ENCODE measurements at places on chromosomes 3 and 15. TPM values are rescaled to one million over a fixed set of nuclear protein-coding genes. Genes with fewer than 3 reads are reported as not detected.
A peak's percentile ranks its signal among the peaks of the same experiment; 100 is the strongest.

DNA sequence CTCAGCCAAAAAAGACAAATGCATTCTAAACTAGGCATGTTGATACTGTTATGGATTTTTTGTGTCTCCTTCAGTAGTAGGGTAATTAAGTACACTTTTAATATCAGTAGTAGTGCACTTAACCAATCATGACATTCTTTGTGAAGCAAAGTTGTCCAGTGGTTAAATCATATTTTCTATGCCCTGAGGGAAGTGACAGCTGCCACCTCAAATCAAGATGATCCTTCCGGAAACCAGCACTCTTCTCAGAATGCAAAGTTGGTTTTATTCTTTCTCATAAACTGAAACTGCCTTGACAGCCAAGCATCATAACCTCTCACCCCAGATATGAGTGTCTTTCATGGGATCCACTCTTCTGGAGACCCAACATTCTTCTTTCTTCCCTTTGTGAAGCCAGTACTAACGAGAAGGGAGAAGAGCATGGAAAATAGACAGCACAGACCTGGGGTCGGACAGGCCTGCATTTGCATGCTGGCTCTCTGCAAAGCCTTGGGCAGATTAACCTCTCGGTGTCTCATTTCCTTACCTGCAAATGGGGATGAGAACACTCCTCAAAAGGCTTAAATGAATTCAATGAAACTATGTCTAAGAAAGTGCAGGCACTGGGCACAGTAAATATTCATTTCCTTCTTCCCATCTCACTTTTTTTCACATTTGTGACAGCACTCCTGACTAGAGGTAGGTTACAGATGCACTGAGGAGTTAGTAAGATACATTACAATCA, 13.2 kb downstream of the AAGAB start:
- DNase-seq: no peak

Gene PLSCR2
- 0.61 TPM for polyA plus RNA-seq

GRCh38 chr15:78311292-78311691, 11.9 kb upstream of the SKIC8 start:
- DNase-seq: no peak

DNA sequence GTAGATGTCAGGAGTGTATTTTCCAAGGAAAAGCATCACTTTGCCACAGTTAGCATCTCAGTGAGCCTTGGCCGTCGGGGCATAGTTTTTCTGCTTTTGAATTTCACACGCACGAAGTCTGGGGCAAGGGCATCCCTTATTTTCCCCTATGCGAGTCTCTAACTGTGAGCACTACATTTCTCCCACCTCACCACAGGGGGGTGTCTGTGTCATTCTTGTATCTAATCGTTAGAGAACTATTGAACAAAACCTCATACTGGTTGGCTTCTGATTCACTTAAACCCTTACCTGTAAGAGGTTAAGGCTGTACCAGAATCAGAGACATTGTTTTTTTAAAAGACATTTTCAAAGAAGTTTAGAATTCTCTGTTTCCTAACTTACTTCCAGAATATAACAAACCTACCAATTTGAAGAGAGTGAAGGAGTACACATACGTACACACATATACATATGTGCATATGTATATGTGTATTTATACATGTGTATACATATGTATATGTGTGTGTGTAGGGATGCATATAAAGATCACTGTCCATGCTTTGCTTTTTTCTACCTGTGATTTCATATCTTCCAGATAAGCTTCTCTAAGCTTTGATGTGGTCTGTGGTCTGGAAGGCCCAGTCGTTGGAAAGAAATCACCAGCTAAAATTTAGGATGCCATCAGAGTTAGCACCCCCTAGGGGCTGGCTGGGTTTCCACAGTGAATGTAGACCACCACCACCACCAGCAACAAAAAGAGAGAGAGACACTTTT, 49.4 kb downstream of the MYZAP start:
- no peak for DNase-seq

- no peak for DNase-seq
Observed at GRCh38 chr3:189419038-189419437, 212.2 kb upstream of the TP63 start.

DNA sequence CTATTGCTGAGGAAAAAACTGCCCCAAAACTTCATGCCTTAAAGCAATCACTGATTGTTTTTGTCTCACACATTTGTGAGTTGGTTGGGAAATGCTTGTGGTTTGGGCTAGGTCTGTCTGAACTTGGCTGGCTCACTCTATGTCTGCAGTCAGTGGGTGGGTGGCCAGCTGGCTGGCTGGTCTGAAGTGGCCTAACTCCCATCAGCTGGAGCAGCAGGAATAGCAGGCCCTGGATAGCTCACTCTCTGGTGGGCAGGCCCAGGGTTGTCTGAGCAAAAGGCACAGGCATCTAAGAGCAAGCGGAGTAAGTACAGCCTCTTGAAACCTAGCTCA, 37.7 kb upstream of the PRR20G start:
- no peak for DNase-seq

Gene CELSR3
- 1.0 TPM for polyA plus RNA-seq

DNA sequence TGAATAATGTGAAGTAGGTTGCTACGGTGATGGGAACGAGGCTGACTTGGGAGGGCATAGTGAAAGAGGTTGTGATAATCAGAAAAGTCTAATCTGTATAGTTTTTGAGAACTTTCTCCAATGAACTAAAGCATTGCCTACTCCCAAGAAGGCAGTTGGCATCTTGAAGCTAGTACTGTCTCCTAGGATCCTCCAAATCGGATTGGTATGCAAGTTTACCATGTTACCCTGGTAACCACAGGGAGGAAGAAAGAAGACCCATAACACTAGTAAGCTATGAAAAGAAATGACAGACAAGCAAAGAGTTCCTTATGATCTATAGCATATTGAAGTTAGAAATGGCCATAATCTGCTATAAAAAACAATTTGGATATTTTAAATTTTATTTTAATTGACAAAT, 127.2 kb upstream of the SYNPR start:
- DNase-seq: no peak

Gene VWA5B2
- 0.80 TPM for polyA plus RNA-seq

- DNase-seq: no peak
Observed at GRCh38 chr15:69664572-69665571, 212.3 kb downstream of the RPLP1 start.

Gene SCG3
- 0.18 TPM for polyA plus RNA-seq

DNA sequence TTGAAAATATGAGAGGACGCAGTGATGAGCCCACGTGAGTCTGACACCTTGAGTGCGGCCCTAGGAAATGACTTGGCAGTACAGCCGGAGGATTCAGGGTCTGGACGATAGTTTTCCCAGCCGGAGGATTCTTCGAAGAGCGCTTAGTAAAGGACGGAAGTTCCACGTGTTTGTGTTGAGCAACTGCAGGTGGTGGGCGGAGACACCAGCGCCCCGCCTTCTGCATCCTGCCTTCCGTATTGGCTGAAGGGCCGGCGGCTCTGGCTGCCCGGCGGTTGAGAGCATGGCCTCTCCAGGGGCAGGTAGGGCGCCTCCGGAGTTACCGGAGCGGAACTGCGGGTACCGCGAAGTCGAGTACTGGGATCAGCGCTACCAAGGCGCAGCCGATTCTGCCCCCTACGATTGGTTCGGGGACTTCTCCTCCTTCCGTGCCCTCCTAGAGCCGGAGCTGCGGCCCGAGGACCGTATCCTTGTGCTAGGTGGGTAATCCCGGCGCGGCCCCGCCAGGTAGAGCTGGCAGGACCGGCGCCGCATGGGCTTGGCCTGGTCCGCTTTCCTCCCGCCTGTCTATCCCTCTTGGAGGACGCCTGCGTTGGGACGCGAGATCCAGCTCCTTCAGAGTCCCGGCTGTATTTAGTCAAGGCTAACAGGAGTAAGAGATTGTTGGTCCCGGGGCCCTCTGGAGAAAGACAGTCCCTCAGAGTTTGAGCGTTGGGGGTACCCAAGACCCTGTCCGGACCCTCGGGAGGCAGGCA, at the start of gene EEF1AKMT4:
Gene EEF1AKMT4, plus strand, starts transcription at position 261 of the 755 bp plus-strand sequence. Its CDS starts 23 bp downstream, at position 284.
- peak; percentile 88 for DNase-seq

Gene RAD54L2
- polyA plus RNA-seq: 13.7 TPM

GRCh38 chr3:115022199-115022598, 124.9 kb downstream of the ZBTB20 start:
- DNase-seq: no peak

GRCh38 chr3:52931889-52932288, 34.5 kb upstream of the STIMATE start:
- DNase-seq: no peak

Gene COL8A1
- 7.3 TPM for polyA plus RNA-seq

- DNase-seq: no peak
Observed at GRCh38 chr3:111820651-111821050, 38.4 kb upstream of the PHLDB2 start.

DNA sequence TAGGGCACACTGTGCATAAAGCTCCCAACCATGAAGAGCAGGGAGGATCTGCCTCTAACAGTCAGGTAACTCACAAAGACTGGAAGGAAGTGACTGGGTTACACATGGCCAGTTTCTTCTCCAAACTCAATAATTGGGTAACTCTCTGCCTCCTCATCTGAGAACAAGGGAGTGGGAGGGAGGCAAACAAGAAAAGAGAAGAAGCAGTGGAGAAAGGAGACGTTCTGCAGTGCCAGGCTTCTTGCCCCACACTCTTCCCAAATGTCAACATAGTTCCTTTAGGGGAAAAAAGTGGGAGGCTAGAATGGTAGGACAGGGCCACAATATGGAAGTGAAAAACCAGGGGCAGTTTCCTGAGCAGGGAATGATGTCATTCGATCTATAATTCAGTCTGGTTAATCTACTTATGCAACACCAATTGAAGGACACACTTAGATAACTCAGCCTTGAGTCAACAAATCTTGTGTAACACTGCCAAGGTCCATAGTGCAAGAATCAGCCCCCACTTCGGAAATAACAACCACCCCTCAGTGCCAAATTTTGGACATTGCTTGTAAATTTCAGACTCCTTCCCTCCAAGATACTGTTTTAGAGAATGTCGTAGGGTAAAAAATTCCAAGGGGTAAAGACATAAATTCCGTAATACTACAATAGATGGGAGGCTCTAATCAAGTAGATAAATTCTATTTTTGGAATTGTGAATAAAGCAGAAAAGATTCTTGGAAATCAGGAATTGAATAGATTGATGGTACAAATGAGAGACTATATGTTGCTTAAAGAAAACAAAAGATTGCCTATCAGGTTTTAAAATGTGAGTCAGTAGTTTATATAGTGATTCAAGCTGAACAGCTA, 143.0 kb downstream of the LPP start:
- no peak for DNase-seq

Gene FAM43A
- 6.5 TPM for polyA plus RNA-seq

DNA sequence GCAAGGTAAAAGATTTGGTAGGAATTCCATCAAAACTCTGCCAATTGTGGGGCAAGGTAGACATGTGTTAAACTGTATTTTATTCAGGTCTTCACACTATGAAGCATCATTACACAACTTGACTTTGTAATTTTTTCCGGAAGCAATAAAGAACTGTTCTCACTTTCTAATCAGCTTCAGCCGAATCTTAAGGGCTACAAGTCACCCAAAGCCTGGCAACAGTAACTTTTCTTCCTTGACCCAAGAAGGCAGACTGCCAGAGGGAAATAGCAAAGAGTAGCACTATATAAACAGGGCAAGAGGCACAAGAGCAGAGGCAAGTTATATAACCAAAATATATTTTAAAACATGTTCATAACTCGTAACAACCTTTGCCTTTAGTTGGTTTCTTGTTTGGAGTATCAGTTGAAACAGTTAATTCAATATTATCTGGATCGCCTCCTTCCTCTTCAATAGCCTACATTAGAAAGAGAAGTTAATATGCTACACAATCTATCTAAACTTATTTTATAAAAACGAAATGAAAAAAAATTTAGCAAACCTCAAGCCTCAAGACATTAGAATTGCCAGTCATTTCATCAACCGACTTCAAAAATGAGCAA, 1.4 kb downstream of the SLTM start:
- no peak for DNase-seq

Gene IL12A
- 0.97 TPM for polyA plus RNA-seq

Gene STRIT1
- 3.3 TPM for polyA plus RNA-seq

Gene ITGB5
- 106 TPM for polyA plus RNA-seq

Gene LRRC31
- polyA plus RNA-seq: 0.11 TPM

- DNase-seq: no peak
Observed at GRCh38 chr3:71659864-71660591, 65.2 kb downstream of the EIF4E3 start.

Gene AHSG
- polyA plus RNA-seq: 3.1 TPM

DNA sequence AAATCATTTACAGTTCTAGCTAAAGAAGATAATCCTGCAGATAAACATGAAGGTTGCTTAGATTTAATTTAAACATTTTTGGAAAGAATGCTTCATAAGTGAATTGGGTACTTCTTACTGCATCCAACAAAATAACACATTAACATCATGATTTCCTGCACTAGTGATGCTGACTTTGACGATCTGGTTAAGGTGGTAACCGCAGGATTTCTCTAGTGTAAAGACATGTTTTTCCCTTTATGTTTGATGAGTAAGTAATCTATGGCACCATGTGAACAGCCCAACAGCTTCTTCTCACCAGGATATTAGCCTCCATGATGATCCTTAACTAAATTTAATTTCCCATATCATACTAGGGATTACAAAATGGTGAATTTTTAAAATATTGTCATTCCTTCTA, 14.1 kb downstream of the SPPL2A start:
- DNase-seq: no peak

DNA sequence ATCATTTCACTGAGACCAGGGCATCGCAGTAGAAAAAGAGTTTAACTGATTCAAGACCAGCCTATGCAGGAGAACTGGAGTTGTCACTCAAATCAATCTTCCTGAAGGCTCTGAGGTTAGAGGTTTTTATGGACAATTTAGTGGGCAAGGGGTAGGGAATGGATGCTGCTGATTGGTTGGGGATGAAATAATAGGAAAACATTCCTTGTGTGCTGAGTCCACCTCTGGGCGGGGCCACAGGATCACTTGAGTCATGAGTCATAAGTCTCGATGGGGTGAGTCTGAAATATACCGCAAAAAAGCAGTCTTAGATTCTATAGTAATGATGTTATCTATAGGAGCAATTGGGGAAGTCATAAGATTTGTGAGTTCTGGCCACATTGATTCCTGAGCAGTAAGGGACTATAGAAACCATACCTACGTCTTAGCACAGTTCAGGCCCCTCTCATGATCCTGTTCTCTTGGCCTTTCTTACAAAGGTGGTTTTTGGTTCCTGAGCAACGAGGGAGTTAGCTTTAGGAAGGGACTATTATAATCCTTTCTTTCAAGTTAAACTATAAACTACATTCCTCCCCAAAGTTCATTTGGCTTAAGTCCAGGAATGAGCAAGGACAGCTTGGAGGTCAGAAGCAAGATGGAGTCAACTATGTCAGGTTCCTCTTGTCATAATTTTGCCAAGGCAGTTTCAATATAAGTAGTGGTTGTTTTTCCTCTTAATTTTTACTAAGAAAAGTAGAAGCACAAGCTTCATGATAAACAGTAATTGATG, 2.7 kb upstream of the OPA1 start:
- no peak for DNase-seq

DNA sequence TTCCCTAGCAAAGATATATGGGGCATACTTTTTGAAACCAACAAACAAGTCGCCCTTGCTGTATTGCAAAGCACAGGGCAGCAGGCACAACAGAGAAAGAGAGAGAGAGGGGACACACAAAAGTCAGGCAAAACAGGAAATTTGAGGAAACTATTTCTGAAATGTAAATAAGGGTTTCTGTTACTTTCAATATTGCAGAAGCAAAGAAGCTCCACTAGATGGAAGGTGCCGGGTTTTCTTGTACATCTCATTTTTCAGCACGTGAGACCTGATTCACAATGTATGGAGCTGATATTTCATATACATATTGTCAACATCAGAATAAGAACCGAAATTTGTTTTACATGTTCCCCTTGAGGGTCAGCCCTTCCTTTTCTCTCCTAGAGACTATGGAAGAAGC, 127.4 kb downstream of the FOXP1 start:
- DNase-seq: no peak

- DNase-seq: no peak
Observed at GRCh38 chr3:143820466-143821221, 27.6 kb downstream of the SLC9A9 start.

Gene FAM3D
- polyA plus RNA-seq: 1.8 TPM

Gene CHL1
- 22.3 TPM for polyA plus RNA-seq

GRCh38 chr15:67109141-67110034, 44.0 kb downstream of the SMAD3 start:
- DNase-seq: peak; percentile 62

Data from right renal pelvis (tissue), 4 donors.